ENCODE measurements at places on chromosomes 16 and 17.

DNA sequence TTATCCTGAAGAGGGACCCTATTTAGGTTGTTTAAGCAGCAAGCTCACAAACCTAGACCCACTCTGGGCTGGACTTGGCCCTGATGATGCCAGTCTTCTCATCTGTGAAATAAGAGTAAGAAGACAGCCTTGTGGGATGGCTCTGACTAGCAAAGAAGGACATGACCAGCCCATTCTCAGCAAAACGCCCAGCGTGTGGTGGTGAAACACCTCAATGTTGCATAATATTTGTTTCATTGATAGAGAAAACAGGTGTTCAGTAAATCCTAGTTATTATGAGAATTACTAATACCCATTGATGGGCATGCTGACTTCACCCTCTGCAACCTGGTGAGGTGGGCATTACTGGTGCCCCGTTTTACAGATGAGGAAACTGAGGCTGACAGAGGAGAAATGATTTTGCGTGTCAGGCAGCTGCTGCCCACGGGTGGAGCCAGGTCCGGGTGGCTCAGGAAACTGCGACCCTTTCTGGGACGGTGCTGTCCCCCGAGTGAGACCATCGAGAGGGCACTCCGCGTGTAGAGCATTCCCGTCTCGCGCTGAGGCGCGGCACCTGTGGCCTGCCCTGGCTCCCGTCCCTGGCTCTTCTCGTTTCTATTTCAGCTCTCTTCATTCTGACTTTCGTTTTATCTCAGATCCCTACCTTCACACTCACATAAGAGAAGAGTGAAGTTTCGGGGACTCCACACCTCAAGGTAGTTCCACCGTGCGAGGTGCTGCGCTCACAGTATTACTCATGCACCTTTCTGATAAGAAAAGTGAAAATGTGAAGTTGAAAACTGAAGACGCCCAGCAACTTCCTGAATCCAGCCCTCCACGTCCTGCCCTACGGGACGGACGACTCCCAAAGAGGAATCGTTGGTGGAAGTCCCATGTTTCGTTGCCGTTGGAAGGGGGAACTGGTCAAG is 48.5 kb downstream of the IRF8 start:
- no peaks in the 10 kb centered on the region for H3K36me3 ChIP-seq
- H3K4me1 ChIP-seq, result peaks cover 91% of the 10 kb centered on the region
- no peaks in the 10 kb centered on the region for H3K27me3 ChIP-seq
- peak; percentile 51 for DNase-seq
- peak overlapping the region; percentile 84 for H3K4me3 ChIP-seq
- H3K27ac ChIP-seq, result peak overlapping the region; percentile 93

DNA sequence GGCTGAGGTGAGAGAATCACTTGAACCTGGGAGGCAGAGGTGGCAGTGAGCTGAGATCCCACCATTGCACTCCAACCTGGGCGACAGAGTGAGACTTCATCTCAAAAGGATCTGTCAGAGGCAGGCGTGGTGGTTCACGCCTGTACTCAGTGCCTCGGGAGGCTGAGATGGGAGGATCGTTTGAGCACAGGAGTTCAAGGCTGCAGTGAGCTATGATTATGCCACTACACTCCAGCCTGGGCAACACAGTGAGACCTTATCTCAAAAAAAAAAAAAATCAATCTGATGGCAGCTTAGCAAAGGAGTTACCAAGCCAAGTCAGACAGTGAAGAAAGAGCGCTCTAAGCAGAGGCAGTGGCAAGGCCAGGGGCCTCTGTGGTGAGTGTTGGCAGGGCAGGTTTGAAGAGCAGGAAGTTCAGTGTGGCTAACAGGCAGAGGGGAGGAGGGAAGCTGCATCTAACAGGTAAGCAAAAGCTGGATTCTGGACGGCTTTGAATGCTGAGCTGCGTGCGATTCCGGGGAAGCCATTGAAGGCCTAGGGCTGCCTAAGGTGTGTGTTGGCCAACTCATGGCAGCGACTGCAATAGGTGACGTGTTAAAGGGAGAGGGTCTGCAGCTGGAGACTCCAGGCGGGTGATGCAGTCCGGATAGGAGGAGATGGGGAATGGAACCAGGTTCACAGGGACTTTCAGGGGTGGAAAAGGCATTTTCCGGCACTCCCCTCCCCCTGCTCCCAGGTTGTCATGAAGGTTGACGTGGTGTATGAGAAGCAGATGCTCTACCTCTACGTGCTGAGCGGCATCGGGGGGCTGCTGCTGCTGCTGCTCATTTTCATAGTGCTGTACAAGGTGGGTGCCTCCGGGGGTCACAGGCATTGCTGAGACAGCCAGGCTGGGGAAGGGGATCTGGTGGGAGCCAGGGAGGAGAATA is 7.0 kb downstream of the ZNF768 start:
- no peak for DNase-seq
- H3K4me1 ChIP-seq, result no peaks in the 10 kb centered on the region
- peaks cover 73% of the 10 kb centered on the region for H3K36me3 ChIP-seq
- H3K27ac ChIP-seq, result no peak overlapping the region

DNA sequence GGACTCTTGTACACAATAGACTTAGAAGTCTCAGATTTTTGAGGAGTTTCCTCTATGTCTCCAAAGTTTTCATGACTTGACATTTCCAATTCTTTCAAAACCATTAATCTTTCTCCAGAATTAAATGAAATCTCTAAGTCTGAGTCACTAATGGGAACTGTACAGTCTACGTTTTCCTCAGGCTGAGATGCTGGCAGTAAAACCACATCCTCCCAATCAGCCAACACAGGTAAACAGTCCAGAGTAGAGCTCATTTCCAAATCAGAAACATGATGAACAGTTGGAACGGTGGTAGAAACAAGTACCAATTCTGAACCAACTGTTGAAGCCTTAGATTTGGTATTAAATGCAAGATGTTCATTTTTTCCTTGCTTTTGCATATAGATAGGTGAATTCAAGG is 7.9 kb downstream of the ERI2 start:
- no peaks in the 10 kb centered on the region for H3K27me3 ChIP-seq
- H3K27ac ChIP-seq, result no peak overlapping the region
- H3K4me3 ChIP-seq, result no peak overlapping the region
- DNase-seq, result no peak

DNA sequence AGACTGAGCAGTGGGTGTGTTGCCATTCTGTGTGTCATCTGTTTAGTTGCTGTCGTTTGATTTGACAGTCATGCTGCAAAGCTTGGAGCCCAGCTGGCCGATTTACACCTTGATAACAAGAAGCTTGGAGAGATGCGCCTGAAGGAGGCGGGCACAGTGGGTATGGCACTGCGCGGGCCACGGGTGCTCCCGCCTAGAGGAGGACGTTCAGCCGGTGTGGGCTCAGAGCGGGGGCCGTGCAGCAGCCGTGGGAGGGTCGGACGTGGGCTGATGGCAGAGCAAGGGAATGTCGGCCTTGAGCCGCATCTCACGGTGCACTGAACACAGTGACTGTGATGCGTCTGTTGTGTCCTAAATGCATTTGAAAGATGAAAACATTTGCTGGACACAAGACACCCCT is 3.7 kb downstream of the FN3KRP start:
- peaks cover 44% of the 10 kb centered on the region for H3K36me3 ChIP-seq
- H3K27me3 ChIP-seq, result no peaks in the 10 kb centered on the region
- no peak overlapping the region for H3K27ac ChIP-seq
- peaks cover 22% of the 10 kb centered on the region for H3K4me1 ChIP-seq
- H3K4me3 ChIP-seq, result no peak overlapping the region

DNA sequence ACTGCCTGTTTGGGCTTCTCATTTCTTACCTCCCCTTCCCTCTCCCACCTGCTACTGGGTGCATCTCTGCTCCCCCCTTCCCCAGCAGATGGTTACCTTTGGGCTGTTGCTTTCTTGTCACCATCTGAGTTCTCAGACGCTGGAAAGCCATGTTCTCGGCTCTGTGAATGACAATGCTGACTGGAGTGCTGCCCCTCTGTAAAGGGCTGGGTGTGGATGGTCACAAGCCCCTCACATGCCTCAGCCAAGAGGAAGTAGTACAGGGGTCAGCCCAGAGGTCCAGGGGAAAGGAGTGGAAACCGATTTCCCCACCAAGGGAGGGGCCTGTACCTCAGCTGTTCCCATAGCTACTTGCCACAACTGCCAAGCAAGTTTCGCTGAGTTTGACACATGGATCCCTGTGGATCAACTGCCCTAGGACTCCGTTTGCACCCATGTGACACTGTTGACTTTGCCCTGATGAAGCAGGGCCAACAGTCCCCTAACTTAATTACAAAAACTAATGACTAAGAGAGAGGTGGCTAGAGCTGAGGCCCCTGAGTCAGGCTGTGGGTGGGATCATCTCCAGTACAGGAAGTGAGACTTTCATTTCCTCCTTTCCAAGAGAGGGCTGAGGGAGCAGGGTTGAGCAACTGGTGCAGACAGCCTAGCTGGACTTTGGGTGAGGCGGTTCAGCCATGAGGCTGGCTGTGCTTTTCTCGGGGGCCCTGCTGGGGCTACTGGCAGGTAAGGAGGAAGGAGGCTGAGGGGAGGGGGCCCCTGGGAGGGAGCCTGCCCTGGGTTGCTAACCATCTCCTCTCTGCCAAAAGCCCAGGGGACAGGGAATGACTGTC is at the start of gene CD68:
Gene CD68, plus strand, starts transcription at position 638 of the 833 bp plus-strand sequence. Its CDS starts 40 bp downstream, at position 678.
- H3K27ac ChIP-seq, result peak within 1 kb of the TSS; percentile 89
- peaks cover 73% of the 10 kb centered on the region for H3K36me3 ChIP-seq
- DNase-seq, result peak; percentile 61
- H3K27me3 ChIP-seq, result no peaks in the 10 kb centered on the region

All from activated B cell treated with CpG ODN at 0.5 μM for 24 hours (primary cell).